ENCODE measurements at places on chromosomes 7 and 10.

DNA sequence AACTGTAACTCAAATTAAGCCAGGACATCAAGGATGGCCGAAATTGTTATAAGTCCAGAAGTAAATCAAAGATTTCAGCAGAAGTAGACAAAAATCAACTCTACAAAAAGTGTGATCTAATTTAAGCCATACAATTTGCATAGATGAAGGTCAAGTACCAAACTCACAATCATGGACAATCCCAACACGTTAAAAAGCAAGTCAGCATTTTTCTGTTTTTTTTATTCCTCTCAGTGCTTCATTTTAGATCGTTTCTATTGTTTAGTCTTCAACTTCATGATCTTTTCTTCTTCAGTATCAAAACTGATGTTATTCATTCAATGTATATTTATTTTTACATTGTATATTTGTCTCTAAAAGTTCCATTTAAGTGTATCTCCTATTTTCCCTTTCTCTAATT lies 674.3 kb upstream of the PHF14 start:
- no peak for DNase-seq

- no peak for DNase-seq
Measured at GRCh38 chr10:86261470-86261869, 105.1 kb downstream of the GRID1 start.

GRCh38 chr7:205115-206010 lies 13.0 kb downstream of the FAM20C start:
- DNase-seq = no peak

DNA sequence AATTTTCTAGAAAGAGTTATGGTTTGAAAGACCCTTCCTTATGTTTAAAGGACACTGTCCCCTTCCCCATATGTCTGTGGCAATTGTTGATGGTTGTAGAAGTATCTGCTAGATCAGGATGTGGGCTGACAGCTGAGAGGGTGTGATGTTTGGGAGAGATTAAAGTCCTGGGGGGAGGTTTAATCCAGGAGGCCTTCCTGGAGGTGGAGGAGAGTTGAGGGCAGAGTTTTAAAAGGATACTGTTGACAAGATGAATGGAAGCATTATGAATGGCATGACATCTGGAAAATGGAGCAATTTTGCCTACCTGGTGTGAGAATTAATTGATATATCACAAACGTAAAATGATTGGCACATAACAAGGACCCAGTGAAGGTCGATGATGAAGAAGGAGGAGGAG lies 32.9 kb upstream of the SMC3 start:
- DNase-seq = no peak

- DNase-seq = no peak
Measured at GRCh38 chr7:123615344-123615743, 13.7 kb downstream of the ASB15 start.

DNA sequence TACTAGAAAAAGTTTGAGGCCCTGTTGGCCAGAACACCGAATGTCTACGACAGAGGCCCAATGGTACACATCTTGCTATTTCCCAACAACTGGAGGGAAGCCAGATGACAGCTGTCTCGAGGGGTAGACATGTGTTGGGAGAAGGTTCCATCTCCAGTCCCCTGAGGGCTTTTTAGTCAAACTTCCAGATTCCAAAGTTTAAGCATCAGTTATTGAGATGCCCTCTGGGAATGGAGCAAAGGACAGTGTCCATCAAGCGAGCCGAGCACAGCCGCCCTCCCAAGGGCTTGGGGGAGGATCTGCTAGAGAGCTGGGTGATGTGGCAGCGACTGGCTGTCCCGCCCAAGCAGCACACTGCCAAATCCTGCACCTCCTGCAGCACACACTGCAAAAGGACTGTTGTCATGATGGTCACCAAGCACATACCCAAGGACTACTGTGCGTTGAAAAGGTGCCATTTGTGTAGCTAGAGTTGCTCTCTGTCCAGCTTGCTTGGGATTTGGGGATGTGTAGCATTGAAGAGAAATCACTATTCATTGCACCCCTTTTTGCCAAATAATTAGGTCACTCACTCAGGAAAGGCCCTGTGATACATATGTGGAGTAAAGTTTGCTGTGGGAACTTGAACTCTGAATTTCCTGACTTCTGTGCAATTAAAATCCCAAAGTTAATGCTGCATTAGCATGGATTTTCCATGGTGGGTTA lies 164.6 kb downstream of the TRIL start:
- no peak for DNase-seq

GRCh38 chr10:133458710-133459453 lies 5.1 kb downstream of the SCART1 start:
- no peak for DNase-seq

GRCh38 chr7:115940460-115941060 lies 90.0 kb downstream of the TFEC start:
- peak; percentile 32 for DNase-seq

DNA sequence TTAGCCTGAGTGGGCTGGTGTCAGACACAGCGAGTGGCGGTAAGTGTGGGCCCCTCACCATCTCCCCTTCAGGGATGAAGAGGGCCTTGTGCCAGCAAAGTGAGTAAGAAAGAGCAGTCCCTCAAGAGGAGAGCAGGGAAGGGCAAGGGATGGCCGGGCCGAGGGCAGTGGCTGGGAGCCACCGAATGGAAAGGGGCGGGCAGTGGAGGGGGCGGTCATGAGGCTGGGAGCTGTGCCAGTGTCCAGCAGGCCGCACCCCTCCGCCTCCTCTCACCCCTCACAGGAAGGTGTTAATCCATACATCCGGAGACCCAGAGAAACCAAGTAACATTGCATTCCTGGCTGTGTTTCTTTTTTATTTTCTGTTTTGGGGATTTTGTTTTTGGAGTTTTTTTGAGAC lies 28.6 kb upstream of the RASGEF1A start:
- DNase-seq = no peak

DNA sequence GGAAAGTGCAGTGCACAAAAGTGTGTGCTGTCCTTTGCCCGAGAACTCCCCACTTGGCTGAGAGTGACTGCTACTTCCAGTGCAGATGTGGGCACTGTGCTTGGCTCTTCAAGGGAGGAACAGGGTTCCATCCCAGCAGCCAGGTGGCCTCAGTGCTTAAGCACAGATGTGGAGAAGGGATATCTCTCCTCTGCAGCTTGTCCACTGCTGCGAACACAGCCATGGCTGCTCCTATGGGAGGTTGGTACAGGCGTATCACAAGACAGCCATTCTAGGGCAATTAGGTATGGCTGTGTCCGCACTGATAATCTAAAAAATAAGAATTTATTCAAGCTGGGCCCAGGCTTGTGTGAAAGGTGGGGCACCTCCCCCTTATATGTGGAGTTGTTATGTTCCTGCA lies 66.6 kb downstream of the GLCCI1 start:
- no peak for DNase-seq

GRCh38 chr10:104526188-104526587 lies 114.9 kb upstream of the SORCS3 start:
- DNase-seq = no peak

GRCh38 chr10:131650169-131650705 lies 250.6 kb upstream of the PPP2R2D start:
- no peak for DNase-seq

DNA sequence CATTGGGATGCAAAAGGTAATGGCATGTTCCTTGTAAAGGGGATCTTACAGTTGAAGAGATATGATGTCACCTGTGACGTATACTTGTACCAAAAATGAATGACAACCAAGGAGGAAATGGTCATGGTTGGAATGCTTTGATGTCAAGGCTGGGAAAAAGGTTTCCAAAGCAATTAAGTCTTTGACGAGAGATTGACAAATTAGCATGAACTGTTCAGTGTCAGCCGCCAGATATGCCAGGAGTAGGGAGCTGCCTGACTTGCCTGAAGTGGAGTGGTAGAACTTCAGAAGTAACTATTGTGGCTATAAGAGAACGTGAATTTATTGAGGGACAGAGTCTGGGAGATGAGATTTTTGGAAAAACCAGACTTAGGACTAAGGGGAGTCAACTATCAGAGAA lies 88.1 kb downstream of the SEPTIN7 start:
- DNase-seq = no peak

DNA sequence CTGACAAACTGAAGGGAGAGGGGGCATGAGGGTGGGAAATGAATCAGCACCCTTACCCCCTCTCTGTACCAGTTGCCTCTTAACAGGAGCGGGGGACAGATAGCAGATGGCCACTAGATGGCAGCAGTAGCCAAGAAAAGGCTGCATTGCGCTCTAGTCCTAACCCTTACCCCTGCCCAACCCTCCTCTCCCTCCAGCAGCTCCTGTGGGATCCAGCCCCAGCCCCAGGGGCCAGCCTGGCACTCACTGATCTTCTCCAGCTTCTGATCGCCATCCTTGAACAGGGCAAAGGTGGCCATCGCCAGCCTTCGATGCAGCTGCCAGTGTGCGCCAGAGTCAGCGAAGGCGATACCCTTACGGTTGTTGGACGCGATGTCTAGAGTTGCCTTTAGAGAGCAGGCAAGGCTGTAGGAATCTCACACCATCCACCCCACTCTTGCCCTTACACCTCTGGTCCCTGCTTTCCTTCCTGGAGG lies 2.2 kb downstream of the CYP17A1 start:
- peak; percentile 79 for DNase-seq

DNA sequence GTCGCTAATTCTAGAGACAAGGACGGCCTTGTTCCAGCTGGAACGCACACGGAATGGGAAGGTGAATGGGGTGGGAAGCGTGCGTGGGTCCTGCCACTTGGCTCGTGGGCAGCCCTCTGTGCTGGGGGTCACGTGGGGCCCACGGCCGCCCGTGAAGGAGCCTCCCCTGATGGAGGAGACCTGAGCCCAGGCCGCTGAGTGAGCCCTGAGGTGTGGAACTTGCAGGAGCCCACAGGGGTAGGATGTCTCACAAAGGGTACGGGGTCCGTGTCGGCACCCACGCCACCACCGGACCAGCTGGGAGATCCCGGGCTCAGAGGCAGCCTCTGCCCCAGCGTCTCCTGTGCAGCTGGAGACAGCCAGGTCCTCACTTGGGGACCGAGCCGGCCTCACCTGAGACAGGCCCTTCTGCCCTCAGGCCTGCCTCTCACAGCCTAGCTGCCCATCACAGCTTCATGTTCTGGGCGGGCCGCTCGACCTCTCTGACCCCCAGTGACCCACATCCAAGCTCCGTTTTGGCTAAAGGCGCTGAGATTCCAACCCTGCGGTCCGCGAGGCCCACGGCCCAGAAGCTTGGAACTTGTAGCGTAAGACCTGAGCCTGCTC lies 84.8 kb downstream of the FOXL3 start:
- no peak for DNase-seq

GRCh38 chr10:51961401-51961800 lies 262.0 kb upstream of the CSTF2T start:
- DNase-seq = no peak

- DNase-seq = peak; percentile 98
Measured at GRCh38 chr10:7184660-7185366, 226.0 kb downstream of the SFMBT2 start.

DNA sequence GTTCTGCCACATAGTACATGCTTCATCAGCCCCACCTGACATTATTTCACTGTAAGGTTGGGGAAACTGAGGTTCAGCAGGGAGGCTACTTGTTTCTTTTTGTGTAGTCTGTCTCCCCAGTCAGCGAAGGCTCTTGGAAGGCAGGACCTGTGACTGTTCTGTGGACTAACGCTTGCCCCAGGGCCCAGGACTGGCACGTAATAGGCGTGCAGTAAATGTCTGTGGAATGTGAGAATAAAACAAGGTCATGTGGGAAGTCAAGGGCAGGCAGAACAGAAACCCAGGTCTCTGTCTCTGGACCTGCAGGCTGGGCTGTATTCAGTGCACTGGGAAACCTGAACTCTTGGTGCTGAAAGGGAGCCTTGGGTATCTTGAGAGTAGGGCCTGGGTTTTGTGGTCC lies 168.7 kb downstream of the RPS24 start:
- no peak for DNase-seq
